Epithelial cell of esophagus (primary cell): ENCODE measurements at places on chromosomes 16 and 17.
A peak's percentile ranks its signal among the peaks of the same experiment; 100 is the strongest.

DNA sequence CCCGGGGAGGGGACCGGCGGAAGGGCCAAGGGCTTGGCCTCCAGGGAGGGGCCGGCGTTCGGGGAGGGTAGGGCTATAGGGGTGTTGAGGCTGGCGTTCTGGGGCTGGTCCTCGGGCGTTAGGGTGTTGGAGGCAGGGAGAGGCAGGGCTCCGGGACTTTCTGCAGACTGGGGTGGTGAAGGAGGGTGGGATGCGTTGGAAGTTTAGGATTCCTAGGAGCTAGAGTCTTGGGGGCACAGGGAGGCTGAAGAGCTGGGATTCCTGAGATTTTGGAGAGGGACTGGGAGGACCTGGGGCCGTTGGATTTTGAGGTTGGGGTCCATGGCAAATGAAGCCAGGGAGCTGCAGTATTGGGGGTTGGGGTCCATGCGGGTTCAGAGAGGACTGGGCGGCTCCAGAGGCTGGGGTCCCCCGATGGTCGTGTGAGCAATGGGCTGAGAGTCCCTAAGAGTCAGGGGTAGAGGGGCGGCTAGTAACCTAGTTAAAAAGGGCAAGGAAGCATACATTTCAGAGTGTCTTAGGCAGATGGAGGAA, 740 bp downstream of the NFATC2IP start:
- DNase-seq: peak; percentile 33

GRCh38 chr17:17785407-17785806, 51.4 kb downstream of the SREBF1 start:
- DNase-seq: no peak

- peak; percentile 21 for DNase-seq
Measured at GRCh38 chr17:42562388-42563142, 617 bp downstream of the COASY start.

DNA sequence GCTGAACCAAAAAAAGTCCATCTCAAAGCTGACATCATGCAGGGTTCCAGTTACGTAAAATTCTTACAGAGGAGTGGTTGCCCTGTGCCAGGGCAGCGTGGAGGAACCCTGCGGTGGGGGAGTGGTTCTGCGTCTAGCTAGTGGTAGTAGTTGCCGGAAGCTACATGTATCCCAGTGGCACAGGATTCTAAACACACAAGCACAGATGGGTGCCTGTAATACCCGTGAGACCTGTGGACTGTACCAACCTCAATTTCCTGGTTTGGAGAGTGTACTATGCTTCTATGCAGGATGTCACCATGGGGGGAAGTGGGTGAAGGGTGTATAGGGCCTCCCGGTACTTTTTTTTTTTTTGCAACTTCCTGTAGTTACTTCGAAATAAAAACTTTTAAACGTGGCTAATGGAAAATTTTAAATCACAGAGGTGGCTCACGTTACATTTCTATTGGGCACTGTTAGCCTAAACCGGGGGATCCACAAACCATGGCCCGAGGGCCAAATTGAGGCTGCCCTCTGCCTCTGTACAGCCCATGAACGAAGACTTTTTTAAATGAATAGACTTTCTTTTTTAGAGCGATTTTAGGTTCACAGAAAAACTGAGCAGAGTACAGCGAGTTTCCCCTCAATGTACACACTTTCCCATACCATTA, 38.5 kb downstream of the TBC1D16 start:
- no peak for DNase-seq

GRCh38 chr16:30937692-30938091, 11.2 kb upstream of the ORAI3 start:
- DNase-seq: no peak
